ENCODE measurements at places on chromosomes 2 and 18.

- DNase-seq, result no peak
Measured at GRCh38 chr2:197851451-197851850, 47.1 kb downstream of the PLCL1 start.

DNA sequence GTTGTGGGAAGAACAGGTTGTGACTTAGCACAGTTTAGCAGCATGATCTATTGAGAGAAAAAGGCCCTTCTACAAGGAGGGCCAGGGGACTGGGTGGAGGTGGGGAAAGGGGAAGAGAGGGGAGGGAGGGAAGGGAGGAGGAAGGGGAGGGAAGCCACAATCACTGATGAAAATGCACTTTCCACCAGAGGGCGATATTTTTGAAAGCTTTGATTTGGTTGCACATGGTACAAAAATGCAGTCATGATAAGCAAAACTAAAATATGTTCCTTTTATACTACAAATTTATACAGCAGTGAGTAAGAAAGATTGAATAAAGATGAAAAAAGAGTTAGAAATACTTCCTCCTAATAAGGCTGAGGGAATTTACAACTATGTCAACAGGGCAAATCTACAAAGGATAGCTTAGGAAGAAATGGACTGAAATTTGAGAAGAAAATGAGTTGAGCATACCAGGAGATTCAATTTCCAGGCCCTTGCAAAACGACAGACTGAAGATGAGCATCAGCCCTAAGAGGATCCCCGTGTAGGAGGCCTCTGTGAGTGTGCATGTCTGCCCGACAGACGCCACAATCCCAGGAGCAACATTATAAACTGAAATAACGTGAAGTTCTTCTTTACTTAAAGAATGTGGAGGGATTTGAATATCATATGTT is 17.2 kb downstream of the SH3YL1 start:
- DNase-seq, result no peak

- DNase-seq, result no peak
Measured at GRCh38 chr18:63119647-63120046, 199.9 kb downstream of the BCL2 start.

DNA sequence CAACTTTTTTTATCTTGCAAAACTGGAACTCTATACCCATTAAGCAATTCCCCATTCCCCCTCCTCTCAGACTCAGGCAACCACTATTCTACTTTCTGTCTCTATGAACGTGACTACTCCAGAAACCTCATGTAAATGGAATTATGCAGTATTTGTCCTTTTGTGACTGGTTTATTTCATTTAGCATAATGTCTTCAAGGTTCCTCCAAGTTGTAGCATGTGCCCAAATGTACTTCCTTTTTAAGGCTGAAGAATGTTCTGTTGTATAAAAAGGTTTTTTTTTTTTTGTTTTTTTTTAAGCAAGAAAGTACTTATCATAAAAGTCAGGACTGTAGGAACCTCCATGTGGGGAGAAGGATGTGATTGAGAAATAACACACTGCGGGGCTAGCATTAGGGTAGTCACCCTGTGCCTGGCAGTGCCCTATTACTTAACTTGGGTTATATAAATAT is 262.9 kb upstream of the FBXO11 start:
- DNase-seq, result no peak

GRCh38 chr2:101296371-101296770 is 12.1 kb downstream of the RNF149 start:
- DNase-seq, result no peak

DNA sequence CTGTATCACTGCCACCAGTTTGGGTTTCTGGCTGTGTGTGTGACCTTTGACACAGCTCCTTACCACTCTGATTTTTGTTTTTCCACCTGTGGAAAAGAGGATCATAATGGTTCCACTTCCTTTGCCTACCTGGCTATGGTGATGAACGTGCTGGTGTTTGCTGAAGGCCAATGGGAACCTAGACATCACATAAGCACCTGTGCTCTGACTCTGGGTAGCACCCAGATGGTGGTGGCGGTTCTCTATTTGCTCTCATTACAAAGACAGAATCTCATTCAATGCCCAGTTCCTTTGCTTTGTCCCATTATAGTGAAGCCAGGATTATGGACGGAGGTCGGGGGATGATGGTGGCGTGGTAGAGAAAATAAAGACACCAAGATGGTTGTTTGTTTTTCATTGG is 121.2 kb upstream of the GATA6 start:
- no peak for DNase-seq
